DMS79 (cell line): ENCODE measurements at places on chromosomes 2 and 18.

GRCh38 chr2:12498704-12499103 lies 218.0 kb upstream of the TRIB2 start:
- DNase-seq, result no peak

DNA sequence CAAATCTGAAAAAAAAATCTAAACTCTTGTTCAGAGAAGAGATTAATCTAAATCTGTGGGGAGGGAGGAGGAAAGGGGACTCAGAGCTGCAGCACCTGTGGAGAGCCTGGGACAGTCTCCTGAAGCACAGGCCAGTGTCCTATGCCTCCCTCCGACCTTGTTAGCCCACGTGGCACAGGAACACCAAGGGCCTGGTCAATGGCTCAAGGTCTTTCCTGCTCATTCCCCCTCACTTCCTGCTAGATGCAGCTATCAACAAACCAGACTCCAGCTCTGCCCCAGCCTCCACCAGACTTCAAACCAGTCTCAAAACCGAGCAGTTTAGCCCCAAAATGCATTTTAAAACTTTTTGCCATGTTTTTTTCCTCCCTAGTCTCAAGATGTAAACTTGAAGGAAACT lies 20.1 kb upstream of the SULT1C3 start:
- no peak for DNase-seq

DNA sequence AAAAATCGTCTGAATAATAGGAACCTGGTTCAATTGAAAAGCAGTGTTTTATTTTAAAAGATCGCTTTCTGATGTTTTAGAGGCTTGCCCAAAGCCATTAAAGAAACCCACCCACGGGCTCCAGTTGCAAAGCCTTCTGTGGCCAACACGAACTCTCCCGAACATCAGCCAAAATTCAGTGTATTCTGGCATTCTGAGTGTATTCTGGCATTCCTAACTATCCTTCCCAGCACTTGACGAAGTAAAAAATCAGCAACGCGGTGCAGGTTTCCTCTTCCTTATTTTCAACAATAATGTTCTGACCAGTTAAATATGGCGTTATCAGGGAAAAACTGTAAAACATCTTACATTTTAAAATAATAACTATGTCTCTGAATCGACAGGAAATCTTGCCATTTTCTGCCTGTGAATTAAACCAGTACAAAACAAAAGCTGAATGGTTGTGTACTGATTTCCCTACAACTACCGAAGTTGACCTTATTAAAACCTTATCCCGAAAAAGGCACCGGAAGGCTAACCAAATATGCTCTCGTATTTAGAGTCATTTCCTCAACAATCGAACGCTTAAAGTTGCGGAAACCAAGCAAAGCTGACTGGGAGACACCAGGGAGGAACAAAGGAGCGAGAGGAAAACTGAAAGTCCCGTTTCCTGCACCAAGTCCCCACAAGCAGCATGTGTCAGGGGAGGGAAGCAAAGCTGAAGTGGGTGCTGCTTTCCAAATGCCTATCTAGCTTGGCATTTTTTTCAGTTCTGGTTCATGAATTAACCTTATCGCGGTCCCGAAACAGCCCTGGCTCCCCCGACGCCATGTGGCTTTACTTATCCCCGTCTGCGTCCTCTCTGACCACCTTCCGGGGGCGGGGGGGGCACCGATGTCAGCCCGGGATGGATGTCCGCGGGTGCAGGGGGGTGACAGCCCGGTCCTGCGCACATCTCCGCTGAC lies 44.3 kb downstream of the ZNF516 start:
- DNase-seq, result no peak

- DNase-seq, result no peak
Observed at GRCh38 chr2:134711692-134712091, 7.1 kb downstream of the TMEM163 start.

DNA sequence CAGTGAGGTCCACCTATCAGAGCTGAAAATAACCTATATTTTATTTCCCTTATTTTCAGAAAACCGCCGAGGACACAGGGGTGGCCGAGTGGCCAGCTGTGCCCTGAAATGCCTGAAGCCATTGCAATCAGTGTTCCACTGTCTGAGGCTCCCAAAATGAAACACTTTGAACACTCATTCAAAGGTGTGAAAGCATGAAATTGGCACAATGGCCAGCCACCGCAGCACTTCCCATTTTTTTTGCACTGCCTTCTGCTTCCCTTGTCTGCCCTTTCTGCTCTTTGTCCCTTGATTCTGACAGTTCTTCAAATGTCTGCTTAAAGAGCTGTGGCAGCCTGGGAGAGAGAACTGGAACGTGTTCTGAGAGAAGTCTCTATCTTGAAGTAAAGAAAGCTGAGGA lies 1127.5 kb upstream of the CELF4 start:
- no peak for DNase-seq

GRCh38 chr2:134154246-134154645 lies 99.6 kb upstream of the MGAT5 start:
- no peak for DNase-seq

DNA sequence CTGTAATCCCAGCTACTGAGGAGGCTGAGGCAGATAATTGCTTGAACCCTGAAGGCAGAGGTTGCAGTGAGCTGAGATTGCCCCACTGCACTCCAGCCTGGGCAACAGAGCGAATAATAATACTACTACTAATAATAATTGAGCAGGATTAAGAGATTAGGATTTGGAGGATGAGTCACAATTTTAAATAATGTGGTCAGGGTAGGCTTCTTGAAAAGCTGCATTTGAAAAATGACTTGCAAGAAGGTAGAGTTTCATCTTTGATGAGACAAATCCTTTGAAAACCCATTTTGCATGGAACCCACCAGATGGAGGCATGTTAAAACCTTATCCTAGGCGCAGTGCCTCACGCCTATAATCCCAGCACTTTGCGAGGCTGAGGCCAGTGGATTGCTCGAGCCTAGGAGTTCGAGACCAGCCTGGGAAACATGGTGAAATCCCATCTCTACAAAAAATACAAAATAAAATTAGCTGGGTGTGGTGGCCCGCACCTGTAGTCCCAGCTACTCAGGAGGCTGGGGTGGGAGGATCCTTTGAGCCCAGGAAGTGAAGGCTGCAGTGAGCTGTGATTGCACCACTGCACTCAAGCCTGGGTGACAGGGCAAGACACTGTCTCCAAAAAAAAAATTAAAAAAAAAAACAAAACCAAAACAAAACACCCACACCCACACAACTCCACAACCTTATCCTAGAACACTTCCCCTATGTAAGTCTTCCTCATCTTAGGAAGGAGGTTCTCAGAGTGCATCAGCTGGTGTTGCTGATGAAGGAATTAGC lies 3.3 kb upstream of the ATP8B1 start:
- DNase-seq, result no peak

DNA sequence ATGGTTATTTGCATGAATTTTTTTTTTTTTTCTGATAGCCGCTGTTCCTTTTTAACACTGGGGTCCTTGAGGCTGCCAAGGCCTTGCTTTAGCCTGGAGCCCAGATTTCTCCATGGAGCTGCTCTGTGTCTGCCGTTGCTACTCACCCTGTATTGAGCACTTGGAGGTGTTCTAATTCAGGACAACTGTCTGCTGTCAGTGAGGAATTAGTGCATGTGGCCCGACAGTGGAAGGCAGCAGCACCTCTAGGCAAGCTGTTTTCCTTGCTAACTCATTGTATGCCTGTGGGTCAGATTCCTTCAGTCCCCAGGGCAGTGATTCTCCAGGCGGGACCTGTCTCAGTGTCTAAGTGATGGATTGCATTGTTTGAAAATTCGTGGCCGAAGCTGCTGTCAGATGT lies 147.7 kb upstream of the DPP10 start:
- no peak for DNase-seq

- no peak for DNase-seq
Observed at GRCh38 chr2:206573793-206574192, 68.5 kb upstream of the FAM237A start.

DNA sequence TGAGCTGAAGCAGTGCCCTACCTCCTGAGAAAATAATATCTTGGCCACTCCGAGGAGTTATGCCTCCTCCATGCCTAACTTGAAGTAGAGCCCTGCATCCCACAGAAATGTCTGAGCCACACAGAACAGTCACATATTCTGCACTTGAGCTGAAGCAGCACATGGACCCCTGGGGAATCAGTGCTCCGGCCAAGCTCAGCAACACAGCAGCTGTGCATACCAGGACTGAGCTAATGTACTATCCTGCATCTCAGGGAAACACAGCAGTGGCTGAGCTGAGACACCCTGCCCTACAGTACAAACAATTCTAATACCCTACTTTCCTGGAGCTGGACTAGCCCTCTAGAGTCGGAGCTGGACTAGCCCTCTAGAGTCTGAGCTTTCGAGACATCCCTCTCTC lies 166.9 kb downstream of the ZNF516 start:
- no peak for DNase-seq

GRCh38 chr2:97997784-97998392 lies 2.1 kb upstream of the TMEM131 start:
- peak; percentile 57 for DNase-seq

DNA sequence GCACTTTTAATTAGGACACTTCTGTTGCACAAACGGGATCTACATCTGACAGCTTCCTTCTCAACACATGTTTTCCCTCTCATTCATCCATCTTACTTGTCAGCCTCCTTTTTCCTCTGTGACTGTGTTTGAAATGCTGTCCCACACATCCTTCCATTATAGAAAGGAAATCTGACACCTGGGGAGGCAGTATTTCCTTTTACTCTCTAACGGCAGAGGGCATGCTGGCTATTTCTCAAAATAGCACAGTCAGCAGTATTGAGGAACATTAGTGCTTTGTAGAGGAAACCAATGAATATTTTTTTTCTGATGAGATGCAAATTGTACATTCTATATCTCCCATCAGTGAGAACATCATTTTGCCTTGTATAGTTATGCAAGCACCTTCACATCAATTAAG lies 668.7 kb downstream of the SLC4A3 start:
- no peak for DNase-seq

DNA sequence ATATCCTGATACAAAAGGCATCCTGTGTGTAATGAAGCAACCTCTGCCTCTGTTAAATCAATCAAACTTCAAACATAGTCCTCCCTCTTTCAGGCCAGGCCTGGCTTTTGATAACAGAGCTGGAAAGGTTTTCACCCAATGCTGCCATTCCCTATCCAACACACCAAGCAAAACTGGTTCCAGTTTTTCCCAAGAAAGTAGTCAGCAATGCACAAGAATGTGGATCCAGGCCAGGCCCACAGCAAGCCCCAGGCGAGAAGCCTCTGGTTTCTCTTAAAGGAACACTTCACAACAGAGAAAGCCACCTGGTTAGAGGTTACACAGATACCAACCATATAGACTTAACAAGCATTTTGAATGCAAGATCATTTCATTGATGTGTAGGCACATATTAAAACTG lies 49.2 kb upstream of the CCDC150 start:
- DNase-seq, result peak; percentile 8

- DNase-seq, result no peak
Observed at GRCh38 chr2:196086517-196087368, 18.1 kb upstream of the DNAH7 start.

GRCh38 chr2:68744366-68744912 lies 9.8 kb downstream of the ARHGAP25 start:
- peak; percentile 16 for DNase-seq

GRCh38 chr2:199111458-199111857 lies 346.3 kb downstream of the SATB2 start:
- DNase-seq, result no peak

GRCh38 chr18:677951-678381 lies 20.5 kb downstream of the TYMS start:
- DNase-seq, result no peak

GRCh38 chr2:61900281-61900680 lies 5.2 kb upstream of the COMMD1 start:
- no peak for DNase-seq

DNA sequence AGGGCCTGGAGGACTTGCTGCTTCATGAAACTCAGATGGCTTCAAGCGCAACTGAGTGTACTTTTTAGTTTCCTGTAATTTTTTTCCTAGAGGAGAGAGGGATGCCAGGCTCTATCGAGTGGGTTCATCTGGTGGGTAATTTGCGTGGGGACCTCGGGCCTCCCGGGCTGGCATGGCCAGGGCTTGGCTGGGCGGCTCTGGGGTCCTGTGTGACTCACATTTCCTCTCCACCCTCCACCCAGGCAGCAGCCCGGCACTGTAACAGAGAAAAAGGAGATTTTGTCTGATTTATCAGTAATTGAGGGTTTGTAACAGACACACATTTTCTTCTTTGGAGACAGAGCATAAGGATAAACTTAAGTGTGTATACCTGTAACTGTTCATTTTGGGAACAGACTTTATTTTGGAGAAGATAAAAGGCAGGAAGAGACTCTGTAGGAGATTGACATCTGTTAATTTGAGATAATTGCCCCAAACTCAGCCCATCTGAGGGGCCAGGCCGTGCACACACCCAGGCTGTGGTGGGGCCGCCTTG lies 64.3 kb downstream of the NFATC1 start:
- no peak for DNase-seq

DNA sequence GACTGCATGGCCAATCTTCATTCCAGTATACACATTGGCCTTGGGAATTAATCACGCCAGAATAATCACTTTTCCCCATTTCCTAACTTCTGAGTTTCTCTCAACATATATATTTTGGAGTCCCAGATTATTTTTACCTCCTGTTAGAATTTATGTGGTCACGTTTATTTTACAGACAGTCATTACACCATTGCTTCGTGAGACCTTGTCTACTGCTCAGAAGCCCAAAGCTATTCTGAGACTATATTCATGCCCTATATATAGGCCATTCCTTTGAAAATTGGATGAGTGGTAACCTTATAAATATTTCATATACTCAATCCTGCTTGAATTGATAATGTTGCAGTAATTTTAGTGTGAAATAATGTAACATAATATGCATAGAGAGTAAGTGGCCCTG lies 610.0 kb upstream of the CDH2 start:
- DNase-seq, result no peak

DNA sequence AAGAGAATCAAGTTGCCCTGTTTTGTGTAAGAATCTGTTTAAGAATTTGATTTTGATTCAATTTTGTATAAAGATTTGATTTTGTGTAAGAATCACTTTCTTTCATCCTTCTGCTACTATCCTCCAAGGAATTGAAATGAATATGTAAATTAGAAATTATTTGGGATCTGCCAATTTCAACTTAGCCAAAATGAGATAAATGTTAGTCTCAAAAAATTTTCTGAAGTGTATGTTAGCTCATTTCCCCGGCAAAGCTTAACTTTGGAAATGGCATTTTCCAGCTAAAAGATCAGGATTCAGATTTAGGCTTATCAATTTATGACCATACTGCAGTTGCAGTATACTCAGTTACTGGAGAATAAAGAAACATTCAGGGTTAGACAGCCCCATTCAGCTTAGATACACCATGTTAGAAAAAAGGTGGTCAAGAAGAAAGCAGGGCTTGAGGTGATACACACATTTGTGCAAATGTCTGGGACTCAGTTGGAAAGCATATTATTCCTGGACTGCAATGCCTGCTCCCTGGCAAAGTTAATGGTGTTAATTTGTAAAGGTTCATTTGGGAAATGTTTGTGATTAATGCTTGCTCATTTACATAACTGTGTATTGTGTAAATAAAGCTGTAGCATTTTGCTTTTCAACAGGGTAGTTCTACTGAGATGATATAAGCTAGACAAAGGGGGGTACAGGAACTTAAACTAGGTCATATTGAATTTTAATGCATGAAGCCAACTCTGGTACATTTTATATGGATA lies 247.8 kb upstream of the SESTD1 start:
- DNase-seq, result no peak

GRCh38 chr18:44075038-44075437 lies 605.6 kb upstream of the SETBP1 start:
- DNase-seq, result no peak
